ENCODE measurements at places on chromosomes 12 and 14.

DNA sequence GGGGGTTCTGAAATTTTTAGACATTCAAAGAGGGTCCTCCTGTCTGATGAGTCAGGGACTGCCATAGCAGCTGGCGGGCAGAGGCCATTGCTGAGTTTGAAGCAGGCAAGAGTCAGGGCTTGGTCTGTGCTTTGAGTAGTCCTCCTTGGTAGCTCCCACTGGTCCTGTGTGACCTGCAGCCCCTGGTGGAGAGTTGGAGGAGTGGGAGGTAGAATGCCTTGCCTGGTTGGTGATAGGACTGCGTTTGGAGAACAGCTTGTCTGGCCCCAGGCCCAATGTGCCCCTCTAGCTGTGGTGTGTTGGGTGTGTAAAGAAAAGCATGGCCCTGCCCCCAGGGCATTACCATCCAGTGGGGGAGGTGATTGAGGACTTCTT lies 116.7 kb downstream of the BEGAIN start:
- DNase-seq, result no peak

DNA sequence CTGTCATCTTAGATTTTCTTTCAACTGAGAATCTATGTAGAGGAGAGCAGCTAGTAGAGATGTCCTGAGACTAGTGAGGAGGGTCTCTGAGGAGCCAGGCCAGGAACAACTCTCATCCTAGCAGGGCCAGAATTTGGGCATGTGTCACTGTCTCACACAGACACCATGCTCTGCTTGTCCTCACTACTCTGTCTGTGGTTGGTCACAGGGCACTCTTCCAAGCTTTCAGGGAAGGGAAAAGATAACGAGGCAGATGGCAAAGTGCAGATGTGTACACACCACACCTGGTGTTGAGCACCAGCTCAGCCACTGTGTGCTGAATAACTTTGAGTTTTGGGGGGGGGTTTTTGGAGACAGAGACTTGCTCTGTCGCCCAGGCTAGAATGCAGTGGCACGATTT lies 2.5 kb downstream of the SSPN start:
- no peak for DNase-seq

DNA sequence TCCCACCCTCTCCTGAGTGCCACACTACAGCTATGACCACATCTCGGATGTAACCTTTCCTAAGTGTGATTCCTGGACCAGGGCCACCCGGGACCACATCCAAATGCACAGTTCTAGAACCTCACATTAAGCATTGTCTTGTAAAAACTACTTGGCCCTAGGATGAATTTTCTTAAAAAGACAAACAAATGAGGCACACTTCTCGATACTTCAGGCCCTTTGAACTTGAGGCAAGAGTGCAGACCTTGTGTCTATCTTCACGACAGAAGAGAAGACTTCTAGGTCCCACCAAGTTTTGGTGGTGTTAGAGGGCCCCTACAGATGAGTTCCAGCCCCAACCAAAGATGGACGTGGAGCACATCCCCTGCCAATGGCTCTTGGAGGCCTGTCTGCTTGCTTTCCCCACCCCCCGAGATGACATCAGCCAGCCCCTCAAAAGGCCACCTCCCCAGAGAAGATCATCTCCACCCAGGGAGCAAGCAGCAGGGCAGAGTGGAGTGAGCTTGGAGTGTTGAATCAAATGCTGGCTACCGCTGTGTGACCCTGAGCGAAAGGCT lies 9.3 kb downstream of the ISCU start:
- DNase-seq, result no peak

GRCh38 chr12:89200217-89200616 lies 152.1 kb downstream of the DUSP6 start:
- no peak for DNase-seq

DNA sequence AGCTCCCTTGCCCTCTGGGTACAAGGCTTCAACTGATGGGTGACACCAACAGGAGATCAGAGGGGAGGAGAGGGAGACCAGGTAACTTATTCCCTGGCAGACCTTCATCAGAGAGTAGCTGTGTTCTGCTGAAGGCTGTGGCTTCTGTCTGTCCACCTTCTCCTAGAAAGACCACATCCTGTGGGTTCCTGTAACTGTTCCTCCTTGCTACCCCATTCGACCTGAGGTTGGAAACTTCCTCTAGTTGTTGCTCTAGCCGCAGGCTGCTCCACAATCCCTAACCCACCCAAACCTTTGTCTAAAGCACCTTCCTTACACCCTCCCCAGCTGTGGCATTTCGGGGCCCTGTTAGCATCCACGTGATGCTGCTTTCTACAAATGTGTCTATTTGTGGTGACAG lies 454.2 kb downstream of the DPF3 start:
- no peak for DNase-seq

DNA sequence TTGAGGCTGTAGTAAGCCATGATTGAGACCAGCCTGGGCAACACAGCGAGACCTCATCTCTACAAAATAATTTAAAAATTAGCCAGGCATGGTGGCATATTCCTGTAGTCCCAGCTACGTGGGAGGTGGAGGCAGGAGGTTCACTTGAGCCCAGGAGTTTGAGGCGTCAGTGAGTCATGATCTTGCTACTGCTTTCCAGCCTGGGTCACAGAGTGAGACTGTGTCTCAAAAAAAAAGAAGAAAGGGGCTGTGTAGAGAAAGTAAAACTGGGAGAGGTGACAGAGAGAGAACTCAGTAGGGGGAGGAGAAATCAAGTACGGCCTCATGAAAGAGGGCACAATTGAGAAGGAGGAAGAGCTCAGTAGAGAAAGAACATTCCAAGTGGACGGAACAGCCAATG lies 12.4 kb downstream of the TECPR2 start:
- DNase-seq, result no peak

DNA sequence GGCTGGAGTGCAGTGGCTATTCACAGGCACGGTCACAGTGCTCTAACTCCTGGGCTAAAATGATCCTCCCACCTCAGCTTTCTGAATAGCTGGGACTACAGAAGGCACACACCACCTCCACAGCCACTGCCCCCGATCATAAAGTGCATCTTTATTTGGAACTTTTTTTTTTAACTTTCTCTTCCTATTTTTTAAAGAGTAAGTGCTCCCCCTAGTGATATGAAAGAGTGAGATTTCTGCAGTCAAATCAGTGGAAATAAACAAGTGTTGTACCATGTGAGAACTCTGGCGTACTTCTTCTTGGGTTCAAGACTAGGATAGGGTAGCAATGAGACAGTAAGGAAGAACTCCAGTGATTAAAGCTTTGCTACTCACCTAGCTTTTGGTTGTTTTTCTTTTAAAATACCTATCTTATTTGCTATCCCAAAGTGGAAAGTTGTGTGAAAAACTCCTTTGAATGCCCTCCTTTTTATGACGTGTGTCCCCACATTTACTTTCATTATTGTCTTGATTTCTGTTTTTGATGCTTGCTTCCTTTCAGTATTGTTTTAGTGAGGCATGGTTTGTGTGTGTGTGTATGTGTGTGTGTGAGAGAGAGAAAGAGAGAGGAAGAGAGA lies 6.6 kb downstream of the PPP4R4 start:
- DNase-seq, result no peak

DNA sequence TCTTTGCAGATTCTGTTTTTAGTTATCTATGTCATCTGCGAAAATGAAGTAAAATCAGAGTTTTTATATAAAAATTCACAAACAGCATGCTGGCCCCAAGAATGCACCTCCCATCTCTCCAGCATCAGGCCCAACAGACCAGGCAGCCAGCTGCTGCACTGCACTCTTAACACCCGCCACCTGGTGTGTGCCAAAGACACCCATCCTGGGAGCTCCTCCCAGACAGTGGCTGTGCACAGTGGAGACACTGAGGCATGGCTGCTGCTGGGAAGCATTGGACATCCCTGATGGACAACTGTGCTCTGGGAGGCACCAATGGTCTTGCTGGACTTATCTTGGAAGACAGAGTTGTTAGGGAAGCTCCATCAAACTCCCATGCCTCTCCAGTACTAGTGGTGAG lies 817.2 kb downstream of the TMEM121 start:
- no peak for DNase-seq

DNA sequence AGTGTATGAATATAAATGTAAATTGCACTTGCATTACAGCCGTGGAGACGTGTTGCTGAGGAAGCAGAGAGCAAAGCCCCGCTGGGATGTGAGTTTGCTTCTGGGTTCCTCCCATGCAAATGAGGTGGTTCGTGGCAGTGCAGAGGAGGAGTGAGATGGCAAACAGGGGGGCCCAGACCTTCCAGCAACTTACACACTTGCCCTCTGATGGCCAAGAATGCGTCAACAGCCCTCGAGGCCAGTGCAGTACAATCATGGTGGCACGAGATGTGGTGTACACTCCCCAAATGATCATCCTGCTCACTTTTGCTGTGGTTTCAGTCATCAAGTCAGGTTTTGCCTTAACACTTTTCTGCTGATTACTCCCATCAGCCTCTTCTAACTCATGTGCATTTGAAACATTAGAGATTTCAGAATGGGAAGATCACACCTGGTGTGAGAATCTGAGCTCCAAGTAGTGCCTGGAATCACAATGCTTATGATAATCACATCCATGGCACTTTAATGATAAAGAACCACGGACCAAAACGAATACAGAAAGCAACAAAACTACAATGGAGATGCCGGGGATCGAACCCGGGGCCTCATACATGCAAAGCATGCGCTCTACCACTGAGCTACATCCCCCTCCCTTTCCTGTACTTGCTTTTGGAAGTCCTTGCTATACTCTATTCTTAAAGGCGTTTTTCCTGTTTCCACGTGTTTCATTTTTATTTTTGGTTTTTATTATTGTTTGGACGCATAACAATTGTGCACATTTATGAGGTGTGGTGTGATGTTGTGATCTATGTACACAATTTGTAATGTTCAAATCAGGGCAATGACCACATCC lies 7.0 kb upstream of the UBC start:
- DNase-seq, result no peak

DNA sequence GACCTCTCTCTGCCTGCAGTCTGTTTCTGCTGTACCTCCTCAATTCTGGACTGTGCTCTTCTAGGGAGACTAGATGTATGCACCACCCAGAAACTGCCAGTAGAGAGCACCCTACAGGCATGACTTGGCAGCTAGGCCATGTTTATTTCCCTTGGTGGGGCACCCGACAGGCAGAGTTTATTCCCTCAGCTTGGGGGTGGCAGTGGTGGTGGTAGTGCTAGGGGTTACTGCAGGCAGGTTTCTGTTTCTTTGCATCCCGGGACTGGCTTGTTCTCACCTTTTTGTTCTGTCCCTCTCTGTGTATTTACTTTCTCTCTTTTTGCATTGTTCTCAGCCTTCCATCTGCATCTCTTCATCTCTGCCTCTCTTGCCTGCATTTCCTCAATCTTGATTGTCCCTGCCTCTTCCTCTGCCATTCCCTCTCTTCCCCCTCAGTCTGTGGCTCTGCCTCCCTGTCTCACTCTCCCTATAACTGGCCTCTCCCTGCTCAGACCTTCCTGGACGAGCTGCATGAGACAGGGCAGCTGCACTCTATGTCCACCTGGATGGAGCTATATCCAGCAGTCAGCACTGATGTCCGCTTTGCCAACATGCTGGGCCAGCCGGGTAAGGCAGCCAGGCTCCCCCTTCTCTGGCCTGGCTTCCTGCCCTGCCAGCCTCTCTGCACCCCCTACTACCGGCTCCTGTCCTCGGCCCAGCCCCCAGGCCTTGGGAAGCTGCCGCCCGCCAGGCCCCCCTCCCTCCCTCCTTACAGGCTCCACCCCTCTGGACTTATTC lies 13.8 kb downstream of the PRPF40B start:
- no peak for DNase-seq

GRCh38 chr12:25775968-25776367 lies 182.5 kb upstream of the RASSF8 start:
- no peak for DNase-seq

DNA sequence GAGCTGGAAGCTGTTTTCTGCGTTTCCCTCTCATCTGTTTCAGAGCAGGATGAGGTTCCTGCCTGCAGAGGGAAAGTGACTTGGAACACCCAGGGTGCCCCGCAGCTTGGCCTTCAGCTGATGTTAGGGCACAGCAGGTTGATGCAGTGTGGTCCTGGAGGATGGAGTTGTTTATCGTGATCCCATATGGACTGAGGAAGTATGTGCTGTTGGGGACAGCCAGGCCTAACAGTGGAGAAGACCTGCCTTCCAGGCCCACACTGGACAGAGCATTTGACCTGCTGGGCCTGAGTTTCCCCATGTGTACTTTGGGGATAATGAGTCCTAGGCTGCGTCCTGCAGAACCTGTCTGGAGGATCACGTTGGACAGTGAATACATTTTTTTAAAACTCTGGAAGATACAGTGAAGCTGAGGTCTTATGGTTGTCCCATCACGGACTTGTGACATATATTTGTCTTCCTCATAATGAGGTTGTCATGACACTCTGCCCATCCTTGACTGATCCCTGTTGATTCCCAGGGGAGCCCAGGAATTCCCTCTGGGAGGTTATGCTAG lies 12.8 kb downstream of the SERPINA1 start:
- DNase-seq, result no peak

DNA sequence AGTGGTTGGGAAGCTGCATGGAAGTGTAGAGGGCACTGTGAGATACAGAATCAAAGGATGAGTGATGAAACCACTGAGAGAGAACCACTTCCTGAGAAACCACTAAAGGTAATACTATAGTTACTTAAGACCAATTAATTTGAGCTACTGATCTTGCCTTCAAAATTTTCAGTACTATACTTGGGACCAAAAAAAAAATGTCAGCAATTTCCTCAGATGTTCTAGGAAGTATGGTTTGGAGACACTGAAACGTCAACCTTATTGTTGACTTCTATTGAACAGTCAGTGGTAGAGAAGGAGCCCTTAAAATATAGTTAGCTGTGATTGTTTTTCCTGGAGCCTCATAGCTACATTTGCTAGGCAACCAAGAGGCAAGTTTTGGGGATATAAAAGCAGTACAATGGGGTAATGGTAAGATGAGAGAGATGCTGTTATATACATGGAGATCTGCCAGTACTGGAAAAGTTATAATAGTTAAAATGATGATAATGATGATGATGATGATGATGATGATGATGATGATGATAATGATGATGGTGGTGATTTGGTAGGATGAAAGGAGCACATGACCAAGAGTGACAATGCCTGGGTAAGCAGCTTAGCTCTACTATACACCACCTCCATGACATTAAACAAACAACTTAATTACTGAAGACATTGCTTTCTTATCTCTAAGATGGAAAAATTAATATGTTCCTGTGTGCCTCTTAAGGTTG lies 300.9 kb upstream of the G2E3 start:
- no peak for DNase-seq

DNA sequence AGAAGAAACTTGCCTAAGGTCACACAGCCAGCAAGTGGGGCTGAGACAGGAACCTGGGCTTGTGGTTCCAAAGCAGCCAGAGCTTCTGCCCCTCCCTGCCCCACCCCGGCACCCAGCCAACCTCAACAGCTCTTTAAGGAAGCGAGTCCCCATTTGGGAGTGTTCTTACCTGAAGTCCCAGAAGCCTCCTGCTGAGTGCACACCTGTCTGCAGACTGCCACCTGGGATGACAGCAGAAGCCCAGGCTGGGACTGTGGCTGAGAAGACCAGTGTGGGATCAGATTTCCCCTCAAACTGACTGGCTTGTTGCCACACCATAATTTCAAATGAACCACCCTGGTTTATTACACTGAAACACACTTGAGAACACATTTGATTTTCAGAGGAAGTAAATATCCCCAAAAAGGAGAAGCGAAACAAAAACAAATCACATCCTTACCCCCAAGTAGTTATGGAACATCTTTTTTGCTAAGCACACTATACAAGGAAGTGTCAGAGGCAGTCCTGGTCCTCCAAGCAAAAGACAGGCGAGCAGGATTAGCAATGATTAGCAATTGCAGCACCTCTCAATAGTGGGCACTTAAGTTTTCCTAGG lies 6.3 kb upstream of the RIN3 start:
- no peak for DNase-seq

GRCh38 chr12:3238196-3238595 lies 161.0 kb downstream of the TSPAN9 start:
- no peak for DNase-seq

All from stimulated activated CD4-positive, alpha-beta T cell treated with anti-CD3 and anti-CD28 coated beads, Interleukin-1b, Interleukin-23, amount 100 ng/mL, for 1 hour (primary cell).